RPMI7951 (cell line): ENCODE measurements at places on chromosomes 3 and 15. TPM values are rescaled to one million over a fixed set of nuclear protein-coding genes. Genes with fewer than 3 reads are reported as not detected.
A peak's percentile ranks its signal among the peaks of the same experiment; 100 is the strongest.

Gene C15orf40
- total RNA-seq: 20.2 and 32.9 TPM in 2 replicates

Gene PRKCD
- 4.3 and 5.0 TPM in 2 replicates for total RNA-seq

Gene PGBD4
- total RNA-seq: 1.5 and 2.5 TPM in 2 replicates

Gene CCDC39
- not detected in 2 replicates for total RNA-seq

GRCh38 chr15:81386947-81387346, 12.9 kb upstream of the TMC3 start:
- no peak for DNase-seq

DNA sequence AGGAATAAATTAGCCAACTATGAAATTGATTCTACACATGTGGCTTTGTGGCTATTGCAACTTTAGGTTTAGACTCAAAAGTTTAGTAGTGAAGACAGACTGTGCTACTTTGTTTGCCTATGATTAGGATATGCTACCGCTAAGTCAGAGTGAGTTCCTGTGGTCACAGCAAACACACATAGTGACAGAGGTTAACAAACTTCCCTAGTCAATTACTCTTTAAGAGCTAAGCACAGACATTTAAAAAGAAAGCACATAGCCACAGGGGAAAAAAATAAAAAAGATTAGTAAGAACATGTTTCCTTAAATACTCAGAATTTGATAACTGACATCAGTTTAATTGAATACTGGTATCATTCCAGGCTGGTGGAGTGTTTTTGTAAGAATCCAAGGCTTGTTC, 207.1 kb downstream of the GBE1 start:
- DNase-seq: peak; percentile 27

GRCh38 chr3:188417271-188417696, 263.3 kb downstream of the LPP start:
- DNase-seq: peak; percentile 83

DNA sequence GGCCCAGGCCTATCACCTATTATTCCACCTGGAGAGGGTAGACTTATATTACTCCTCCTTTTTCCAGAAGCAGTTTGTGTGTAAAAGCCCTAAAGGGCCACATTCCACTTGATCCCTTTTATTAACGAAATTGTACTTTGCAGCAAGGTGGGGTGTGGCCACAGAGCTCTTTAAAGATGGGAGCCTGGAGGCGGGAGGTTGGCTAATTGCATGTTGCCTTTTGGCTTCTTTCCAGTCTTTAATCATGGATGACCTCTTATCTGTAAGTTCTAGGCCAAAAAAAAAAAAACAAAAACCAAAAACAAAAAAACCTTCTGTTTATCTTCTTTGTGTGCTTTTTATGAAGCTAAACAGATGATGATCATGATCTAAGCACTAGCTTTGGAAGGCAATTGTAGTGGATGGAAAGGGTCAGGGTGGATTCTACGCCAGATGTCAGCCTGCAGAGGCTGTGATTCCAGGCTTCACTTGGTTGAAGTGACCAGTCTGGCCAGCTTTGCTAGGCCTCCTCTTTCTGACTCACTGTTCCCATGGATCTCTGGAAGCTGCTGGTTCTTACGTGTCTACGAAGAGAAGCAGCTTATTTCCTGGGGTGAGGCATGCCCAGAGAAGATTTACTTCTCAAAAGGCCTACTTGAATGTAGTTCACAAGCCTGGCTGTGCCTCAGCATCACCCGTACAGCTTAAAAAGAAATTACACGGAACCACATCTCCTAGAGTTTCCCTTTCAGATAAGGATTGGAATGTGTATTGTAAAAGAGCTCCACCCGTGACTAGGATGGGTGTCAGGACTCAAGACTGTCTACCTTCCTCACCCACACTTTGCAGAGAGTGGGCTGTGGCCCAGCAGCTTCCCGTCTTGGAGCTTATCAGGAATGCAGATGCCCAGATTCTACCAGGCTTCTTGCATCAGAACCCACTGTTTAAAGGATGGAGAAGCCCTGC, 330.9 kb upstream of the C2CD4B start:
- DNase-seq: peak; percentile 90

- no peak for DNase-seq
These were observed 45.8 kb upstream of the DYNC1LI1 start for GRCh38 chr3:32616267-32616962.

DNA sequence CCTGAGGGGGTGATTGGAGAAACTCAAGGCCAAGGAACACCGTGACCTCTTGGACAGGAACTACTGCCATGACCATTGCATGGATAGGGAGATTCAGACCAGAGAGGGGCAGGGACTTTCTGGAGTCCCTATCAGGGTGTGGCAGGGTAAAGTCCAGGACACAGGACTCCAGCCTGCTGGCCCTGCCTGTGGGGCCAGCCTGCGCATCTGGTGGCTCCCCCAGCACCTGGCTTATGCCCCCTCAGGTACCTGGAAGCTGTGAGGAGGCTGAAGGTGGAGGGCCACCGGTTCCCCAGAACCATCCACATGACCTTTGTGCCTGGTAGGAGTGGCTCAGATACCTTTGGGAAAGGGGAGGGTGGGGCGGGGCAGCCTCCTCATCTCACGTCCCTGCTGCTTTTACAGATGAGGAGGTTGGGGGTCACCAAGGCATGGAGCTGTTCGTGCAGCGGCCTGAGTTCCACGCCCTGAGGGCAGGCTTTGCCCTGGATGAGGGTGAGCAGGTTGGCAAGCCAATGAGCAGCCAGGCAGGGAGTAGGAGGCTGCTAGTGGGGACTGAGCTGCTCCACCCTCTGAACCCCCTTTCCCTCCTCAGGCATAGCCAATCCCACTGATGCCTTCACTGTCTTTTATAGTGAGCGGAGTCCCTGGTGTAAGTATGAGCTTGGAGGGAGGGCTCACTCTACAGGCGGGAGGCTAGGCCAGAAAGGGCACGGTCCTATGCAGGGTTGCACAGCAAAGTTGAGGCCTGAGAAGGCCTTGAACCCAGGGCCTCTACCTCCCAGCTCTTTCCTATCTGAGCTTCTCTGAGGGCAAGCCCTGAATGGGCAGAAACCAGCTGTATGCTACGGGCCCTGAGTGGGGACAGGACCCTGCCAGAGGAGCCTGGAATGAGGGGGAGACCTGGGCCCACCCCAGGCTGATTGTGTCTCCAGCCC, 2.9 kb downstream of the ACY1 start:
- DNase-seq: no peak

- DNase-seq: no peak
These were observed 100.2 kb downstream of the C3orf70 start for GRCh38 chr3:185052631-185053030.

DNA sequence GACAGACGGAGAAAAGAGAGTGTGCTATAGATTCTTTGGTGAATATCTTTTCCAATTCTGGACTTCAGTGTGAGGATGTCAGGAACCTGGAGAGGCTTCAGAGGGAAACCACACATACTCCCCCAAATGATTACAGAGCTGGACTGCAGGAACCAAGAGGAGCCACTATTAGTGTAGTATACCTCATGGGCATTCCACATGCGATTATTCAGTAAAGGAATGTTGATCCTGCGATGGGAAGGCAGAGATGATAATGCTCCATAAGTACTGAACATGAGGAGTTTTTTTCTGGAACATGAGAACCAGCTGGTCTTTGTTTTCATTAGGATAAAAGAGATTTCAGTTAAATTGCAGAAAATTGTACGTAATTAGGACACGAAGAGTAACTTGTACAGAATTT, 18.7 kb downstream of the STARD9 start:
- DNase-seq: no peak

GRCh38 chr15:42021593-42021992, 751 bp upstream of the PLA2G4E start:
- no peak for DNase-seq

DNA sequence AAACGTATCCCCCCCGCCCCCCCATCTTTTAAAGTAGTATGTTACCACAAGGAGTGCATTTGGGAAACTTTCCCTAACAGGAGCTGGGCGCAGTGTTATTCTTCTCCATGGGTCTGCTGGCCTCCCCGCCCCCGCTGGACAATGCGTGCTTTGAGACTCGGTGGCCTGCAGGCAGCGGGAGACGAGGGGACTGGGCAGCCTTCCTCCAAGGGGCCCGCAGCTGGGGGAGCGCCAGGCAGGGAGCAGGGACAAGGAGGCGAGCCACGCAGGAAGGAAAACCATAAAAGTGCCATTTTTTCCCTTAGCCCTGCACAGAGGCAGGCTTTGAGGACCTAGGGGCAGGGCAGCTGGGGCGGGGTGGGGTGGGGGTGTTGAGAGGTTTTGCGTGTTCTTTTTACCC, 14.1 kb downstream of the SOX2 start:
- no peak for DNase-seq

- no peak for DNase-seq
These were observed 3.3 kb downstream of the GTF2A2 start for GRCh38 chr15:59654046-59654445.

GRCh38 chr15:52139599-52140462, 27.3 kb upstream of the BCL2L10 start:
- DNase-seq: peak; percentile 69

GRCh38 chr3:22728406-22728805, 474.7 kb upstream of the UBE2E2 start:
- DNase-seq: no peak

- DNase-seq: no peak
These were observed 247.8 kb downstream of the GABRB3 start for GRCh38 chr15:26525096-26525495.
